ENCODE measurements at places on chromosomes 12 and 14.

GRCh38 chr14:32947792-32948191 lies 9.1 kb downstream of the NPAS3 start:
- no peak for DNase-seq

- peak; percentile 25 for DNase-seq
Observed at GRCh38 chr12:26939192-26939832, 1.0 kb downstream of the FGFR1OP2 start.

GRCh38 chr14:38127356-38127755 lies 80.3 kb upstream of the SSTR1 start:
- no peak for DNase-seq

- DNase-seq, result no peak
Observed at GRCh38 chr14:49897965-49898364, 5.1 kb downstream of the ARF6 start.

GRCh38 chr14:92472860-92473259 lies 40.7 kb upstream of the RIN3 start:
- DNase-seq, result no peak

GRCh38 chr12:107669946-107670345 lies 15.7 kb upstream of the PWP1 start:
- DNase-seq, result no peak

- DNase-seq, result no peak
Observed at GRCh38 chr12:46891306-46891705, 65.5 kb upstream of the SLC38A4 start.

DNA sequence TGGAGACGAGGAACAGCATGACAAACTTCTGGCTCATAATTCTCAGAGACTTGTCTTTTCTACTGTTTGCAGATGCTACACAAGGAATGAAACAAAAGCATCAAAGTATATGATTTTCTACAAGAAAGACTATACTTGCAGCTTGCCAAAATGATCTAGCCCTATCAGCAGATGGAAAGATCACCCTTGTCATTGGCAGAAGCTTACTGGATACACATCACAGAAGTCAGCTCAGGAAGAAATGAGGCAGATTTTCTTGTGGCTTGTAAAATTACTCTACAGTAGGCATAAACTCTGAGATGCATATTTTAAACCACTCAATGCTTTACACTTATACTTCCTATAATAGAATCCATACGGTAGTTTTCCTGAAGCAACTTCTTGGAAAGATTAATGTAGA lies 20.6 kb downstream of the E2F7 start:
- DNase-seq, result no peak

- no peak for DNase-seq
Observed at GRCh38 chr14:89540009-89540829, 123.2 kb upstream of the FOXN3 start.
